ENCODE measurements at places on chromosomes 13 and 19.

DNA sequence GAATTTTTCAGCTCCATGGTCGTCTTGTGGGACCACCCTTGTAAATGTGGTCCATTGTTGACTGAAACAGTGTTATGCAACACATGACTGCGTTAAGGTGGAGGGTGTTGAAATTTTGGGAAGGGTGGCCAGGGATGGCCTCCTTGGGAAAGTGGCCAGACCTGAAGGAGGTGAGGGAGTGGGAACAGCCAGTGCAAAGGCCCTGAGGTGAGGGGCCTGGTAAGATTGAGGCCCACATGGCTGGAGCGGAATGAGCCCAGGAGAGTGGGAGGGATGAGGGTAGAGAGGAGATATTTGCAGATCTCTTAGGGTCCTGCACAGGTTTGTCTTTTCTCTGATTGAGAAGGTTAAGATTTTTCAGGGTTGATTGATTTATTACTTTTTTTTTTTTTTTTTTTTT lies 18.2 kb downstream of the SIPA1L3 start:
- no peak for DNase-seq

- no peak for DNase-seq
Measured at GRCh38 chr13:25836574-25837336, 215.1 kb downstream of the SHISA2 start.

DNA sequence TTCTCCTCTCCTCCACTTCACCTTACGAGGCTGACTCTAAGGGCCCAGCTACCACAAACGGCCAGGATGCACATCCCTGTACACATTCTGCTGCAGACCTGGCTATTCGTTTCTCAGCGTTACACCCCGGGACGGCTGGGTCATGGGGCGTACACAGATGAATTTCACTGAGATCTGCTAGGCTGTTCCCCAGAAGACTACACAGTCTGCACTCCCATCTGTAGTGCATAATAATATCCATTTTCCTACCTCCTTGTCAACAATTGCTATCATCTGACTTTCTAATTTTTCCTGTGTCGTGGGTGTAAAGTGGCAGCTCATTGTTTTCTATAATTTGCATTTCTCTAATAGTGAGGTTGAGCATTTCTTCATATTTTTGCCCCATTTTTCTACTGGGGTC lies 85.7 kb downstream of the TM9SF2 start:
- DNase-seq: no peak

- no peak for DNase-seq
Measured at GRCh38 chr13:46621133-46621532, 68.2 kb downstream of the LRCH1 start.

GRCh38 chr13:22589880-22590279 lies 590.9 kb upstream of the SGCG start:
- DNase-seq: no peak

DNA sequence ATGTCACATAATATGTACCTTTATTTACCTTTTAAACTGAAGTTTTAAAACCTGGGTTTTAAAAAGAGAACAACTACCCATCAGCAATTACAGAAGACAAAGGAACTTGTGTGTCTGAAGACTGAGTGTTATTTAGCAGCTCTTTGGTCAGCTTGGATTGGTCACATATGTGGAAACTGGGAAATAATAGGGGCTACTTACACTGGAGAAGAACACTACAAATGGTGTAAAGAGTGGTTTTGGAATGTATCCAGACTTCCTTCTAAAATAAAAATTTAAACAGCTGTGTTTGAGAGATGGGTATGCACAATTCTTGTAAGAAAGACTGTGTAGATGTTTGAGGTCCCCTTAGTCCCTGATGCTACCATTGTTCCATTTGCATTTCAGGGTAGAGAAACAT lies 13.3 kb downstream of the TNFRSF19 start:
- DNase-seq: no peak

GRCh38 chr13:110676595-110677587 lies 29.0 kb downstream of the CARS2 start:
- DNase-seq: no peak

DNA sequence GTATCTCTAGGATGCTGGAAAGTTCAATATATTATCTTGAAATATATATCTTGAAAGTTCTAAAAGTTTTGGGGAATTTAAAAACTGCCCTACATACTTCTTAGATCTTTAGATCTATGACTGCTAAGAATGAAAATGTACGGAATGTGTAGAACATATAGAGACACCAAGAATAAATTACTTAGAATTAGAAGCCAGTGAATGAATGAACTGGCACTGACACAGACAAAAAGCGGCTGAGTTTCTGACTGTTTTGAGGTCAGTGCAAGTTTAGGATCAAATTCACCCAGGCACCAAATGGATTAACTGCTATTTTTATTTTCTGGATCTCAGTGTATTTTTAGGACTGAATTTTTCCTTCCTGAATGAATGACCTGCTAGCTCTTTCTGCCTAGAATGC lies 411.2 kb downstream of the KCTD12 start:
- DNase-seq: no peak

DNA sequence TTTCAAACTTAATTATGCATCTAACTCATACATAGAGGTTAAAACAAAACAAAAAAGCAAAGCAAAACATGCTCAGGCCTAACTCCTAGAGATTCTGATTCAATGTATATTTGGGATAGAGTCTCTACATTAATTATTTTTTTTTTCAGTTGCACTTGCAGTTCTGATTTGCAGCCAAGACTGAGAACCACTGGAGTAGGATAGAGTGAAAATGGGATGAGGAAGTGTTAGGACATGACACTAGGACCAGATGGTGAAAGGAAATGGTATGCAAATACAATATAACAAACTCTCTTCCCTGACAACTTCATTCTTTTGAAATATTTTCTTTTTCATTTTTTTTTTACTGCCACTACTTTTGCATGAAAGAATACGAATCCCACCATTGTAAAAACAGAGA lies 1.8 kb downstream of the CCDC122 start:
- no peak for DNase-seq

DNA sequence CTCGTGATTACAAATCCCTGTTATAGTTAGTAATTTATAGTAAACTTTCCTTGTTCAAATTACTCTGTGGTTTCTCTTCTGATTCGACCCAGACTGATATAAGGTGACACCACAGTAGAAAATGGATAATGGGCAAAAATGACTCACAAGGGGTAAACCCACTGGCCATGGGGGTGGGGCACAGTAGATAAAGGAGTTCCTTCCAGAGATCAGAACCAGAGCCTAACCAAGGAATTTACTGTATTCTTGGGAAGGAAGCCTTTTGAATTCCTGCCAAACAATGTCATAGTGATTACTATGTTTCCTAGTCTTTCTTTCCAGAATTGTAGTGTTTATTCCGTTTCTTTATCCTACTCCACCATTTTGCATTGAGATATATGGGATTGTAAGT lies 21.9 kb downstream of the MIR17HG start:
- DNase-seq: no peak

- no peak for DNase-seq
Measured at GRCh38 chr13:22482496-22483000, 698.2 kb upstream of the SGCG start.

All from activated effector memory CD4-positive, alpha-beta T cell treated with Interleukin-2 at 50 U/mL for 16 hours (primary cell).